ENCODE measurements at places on chromosomes 12 and 14. TPM values are rescaled to one million over a fixed set of nuclear protein-coding genes. Genes with fewer than 3 reads are reported as not detected.

Gene PTGR2
- 5.7 TPM for polyA plus RNA-seq

Gene RBMS2
- polyA plus RNA-seq: 29.1 TPM

Gene KRT6C
- polyA plus RNA-seq: 0.08 TPM

Gene LYZ
- 178 TPM for polyA plus RNA-seq

Gene RNASE7
- polyA plus RNA-seq: 0.13 TPM

Gene KIF5A
- 0.05 TPM for polyA plus RNA-seq

Gene HEATR5A
- polyA plus RNA-seq: 20.1 TPM

Gene KLRD1
- 2.6 TPM for polyA plus RNA-seq

Gene ENDOU
- 0.07 TPM for polyA plus RNA-seq

Gene GCH1
- polyA plus RNA-seq: 10.3 TPM

Gene SELPLG
- 97.0 TPM for polyA plus RNA-seq

Gene RD3L
- polyA plus RNA-seq: 0.08 TPM

Gene POLE2
- polyA plus RNA-seq: 2.2 TPM

Gene PLA2G1B
- 24.4 TPM for polyA plus RNA-seq

Gene GPR137C
- polyA plus RNA-seq: 0.26 TPM

Gene GNB3
- polyA plus RNA-seq: 2.0 TPM

Gene FAM222A
- 0.81 TPM for polyA plus RNA-seq

Gene DIO2
- polyA plus RNA-seq: 0.18 TPM

Gene AQP2
- not detected for polyA plus RNA-seq

Gene TAS2R42
- not detected for polyA plus RNA-seq

Gene SLC4A8
- 1.1 TPM for polyA plus RNA-seq

Gene FOXG1
- 0.02 TPM for polyA plus RNA-seq

Gene HPD
- polyA plus RNA-seq: 1.2 TPM

Gene PPP1CC
- polyA plus RNA-seq: 56.2 TPM

Gene AQP6
- 0.06 TPM for polyA plus RNA-seq

Gene CREBL2
- polyA plus RNA-seq: 18.3 TPM

Gene EML5
- polyA plus RNA-seq: 0.43 TPM

Gene PLEKHH1
- polyA plus RNA-seq: 0.80 TPM

Gene TMTC3
- 3.5 TPM for polyA plus RNA-seq

Gene ACOT4
- 2.3 TPM for polyA plus RNA-seq

Gene TSPAN31
- polyA plus RNA-seq: 54.9 TPM

Gene GPN3
- polyA plus RNA-seq: 26.9 TPM

Gene NUAK1
- 5.5 TPM for polyA plus RNA-seq

Gene EIF2S1
- 109 TPM for polyA plus RNA-seq

Gene SOAT2
- 0.10 TPM for polyA plus RNA-seq

Gene P2RX2
- polyA plus RNA-seq: 0.05 TPM

Gene GLT1D1
- polyA plus RNA-seq: 25.4 TPM

Gene NEDD8
- 246 TPM for polyA plus RNA-seq

Gene FLVCR2
- polyA plus RNA-seq: 4.7 TPM

Gene CABP1
- 0.37 TPM for polyA plus RNA-seq

Gene EGLN3
- 3.3 TPM for polyA plus RNA-seq

Gene RIN3
- polyA plus RNA-seq: 19.3 TPM

Gene SMARCC2
- 29.0 TPM for polyA plus RNA-seq

Gene HOXC6
- polyA plus RNA-seq: 0.18 TPM

Gene NABP2
- 22.1 TPM for polyA plus RNA-seq

Gene PLXNC1
- 46.0 TPM for polyA plus RNA-seq

Gene KRT7
- polyA plus RNA-seq: 1,415 TPM

Gene KITLG
- 13.7 TPM for polyA plus RNA-seq

Gene CISTR
- not detected for polyA plus RNA-seq

Gene MSI1
- polyA plus RNA-seq: 0.18 TPM

Gene DAZAP2
- 644 TPM for polyA plus RNA-seq

Gene OTX2
- not detected for polyA plus RNA-seq

Gene PPP4R4
- 2.3 TPM for polyA plus RNA-seq

Gene SSPN
- 1.5 TPM for polyA plus RNA-seq

Gene PTPN21
- 8.7 TPM for polyA plus RNA-seq

Gene SP1
- 26.6 TPM for polyA plus RNA-seq

Gene ATXN7L3B
- polyA plus RNA-seq: 9.8 TPM

Gene NCAPD2
- 5.8 TPM for polyA plus RNA-seq

Data from lung (tissue), 17 donors.